ENCODE measurements at places on chromosomes 2 and 18.

DNA sequence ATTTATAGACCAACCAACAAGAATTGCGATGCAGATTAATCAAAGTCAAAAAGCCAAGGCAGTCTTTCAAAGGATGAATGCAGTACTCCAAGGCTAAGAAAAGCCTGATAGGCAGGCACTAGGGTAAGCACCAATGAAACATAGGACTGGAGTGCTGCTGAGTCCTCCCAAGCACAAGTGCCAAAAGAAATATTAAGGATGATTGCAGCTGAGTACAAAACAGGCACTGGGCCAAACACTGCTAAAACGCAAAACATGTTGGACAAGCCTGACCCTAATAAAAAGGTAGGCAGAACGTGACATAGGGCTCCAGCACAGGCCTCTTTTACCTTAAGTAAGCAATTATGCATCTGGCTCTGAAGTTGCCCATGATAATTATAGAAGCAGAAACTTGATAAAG, 160.1 kb upstream of the LRP1B start:
- DNase-seq, result no peak

DNA sequence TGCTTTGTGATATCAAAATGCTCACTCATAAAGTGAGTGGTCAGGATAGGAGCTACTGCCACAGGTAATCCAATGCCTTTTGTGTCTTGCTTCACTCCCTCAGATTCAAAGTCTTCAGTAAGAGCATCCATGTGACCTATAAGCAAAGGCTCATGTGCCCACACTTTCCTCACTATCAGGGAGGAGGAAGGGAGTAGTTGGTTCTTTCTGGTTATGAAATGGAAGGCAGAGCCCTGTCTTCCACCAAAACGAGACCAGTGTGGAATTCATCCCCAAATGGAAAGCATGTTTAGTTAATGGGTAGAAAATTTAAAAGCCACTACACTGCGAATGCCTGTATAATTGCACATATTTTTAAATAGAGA, 25.8 kb downstream of the IL1F10 start:
- no peak for DNase-seq

- no peak for DNase-seq
Measured at GRCh38 chr18:47736376-47737140, 193.9 kb downstream of the SMAD2 start.

- DNase-seq, result no peak
Measured at GRCh38 chr2:85112906-85113625, 20.1 kb upstream of the TCF7L1 start.

GRCh38 chr2:238895891-238896600, 48.2 kb downstream of the TWIST2 start:
- no peak for DNase-seq

DNA sequence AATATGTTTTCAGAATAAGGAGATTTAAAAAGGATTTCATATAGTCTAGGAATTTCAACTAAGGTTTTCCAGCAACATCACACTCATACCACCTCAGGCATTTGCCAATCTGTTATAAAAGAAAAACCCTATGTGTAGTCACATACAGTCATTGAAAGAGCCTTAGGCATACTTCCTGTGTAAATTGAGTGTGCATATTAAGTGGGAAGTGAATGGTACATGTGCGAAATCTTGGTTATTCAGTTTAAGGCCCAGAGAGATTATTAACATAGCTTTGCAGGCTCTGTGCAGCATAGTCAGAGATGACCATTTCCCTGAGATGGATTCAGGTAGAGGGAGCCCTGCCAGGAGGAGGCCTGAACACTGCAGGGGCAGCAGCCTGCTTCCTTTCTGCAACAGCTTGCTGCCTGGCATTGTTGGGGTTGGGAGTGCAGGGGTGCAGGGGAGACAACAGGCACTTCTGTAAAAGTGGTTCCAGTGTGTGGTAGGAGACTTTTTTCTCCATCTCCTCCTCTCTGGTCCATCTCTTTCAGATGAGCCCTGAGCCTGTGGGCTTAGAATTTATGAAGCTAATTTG, 100.1 kb upstream of the OSR1 start:
- DNase-seq, result no peak

GRCh38 chr2:174787487-174788205, 23.4 kb upstream of the CHRNA1 start:
- DNase-seq, result peak; percentile 14

DNA sequence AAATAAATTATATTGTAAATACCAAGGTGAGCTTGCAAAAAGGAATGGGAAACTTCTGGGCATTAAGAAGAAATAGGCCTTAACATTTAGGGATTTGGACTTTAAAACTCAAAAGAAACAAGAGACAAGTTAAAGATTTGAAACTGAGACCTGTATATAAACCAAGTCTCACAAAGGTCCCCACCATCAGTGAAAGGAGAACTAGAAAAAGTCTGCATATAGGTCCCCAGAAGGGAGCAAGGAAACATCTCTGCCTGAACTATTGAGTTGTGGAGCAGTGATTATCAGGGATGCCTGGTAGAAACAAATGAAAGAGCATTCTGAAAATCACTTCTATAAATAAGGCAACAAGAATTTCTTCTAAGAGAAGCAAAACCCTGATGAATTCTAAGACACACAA, 30.5 kb upstream of the ITGAV start:
- DNase-seq, result no peak

- DNase-seq, result no peak
Measured at GRCh38 chr18:52716973-52717372, 377.0 kb downstream of the DCC start.

DNA sequence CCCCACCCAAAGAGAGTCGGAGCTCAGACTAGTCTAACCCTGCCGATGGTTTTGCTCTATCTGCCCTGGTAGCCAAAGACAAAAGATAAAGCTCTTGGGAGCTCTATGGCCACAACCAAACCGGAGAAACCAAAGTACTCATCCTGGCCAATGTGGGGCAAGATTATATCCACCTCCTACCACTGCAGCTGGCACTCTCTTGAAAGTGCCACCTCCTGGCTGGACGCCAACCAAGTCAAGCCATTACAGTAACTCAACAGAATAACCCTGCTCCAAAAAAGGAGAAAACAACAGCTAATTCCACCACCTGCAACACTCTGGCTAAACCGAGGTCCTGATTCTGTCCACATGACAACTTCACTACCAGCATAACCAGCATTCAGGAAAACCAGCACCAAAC, 57.6 kb downstream of the SESTD1 start:
- DNase-seq, result no peak

DNA sequence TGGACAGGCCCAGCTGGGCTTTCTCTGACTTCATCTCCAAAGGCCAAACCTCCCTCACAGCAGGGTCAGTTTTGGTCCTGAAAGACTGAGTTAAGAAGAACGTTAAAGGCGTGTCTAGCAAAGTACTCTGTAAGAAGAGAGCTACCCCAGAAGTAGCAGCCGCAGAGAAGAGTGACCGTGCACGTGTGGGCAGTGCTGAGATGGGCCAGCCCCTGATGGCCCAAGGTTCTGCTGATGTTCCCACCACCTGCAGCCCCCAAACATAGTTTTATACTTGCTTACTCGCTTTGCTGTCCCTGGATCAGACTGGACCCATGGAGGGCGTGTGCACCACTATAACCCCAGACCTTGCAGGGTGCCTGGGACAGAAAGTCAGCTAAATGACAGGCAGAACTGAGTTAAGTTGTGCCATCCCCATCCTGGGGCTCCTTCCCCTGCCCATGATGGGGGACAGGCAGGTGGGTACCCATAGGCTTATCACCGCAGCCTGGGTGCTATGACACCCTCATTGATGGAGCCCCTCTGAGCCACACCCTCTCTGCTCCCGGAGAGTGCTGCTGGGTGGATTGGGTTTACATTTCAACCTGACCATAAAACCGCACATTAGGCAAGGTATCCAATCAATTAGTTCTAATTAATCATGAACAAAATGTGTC, 367.3 kb upstream of the HS6ST1 start:
- no peak for DNase-seq

DNA sequence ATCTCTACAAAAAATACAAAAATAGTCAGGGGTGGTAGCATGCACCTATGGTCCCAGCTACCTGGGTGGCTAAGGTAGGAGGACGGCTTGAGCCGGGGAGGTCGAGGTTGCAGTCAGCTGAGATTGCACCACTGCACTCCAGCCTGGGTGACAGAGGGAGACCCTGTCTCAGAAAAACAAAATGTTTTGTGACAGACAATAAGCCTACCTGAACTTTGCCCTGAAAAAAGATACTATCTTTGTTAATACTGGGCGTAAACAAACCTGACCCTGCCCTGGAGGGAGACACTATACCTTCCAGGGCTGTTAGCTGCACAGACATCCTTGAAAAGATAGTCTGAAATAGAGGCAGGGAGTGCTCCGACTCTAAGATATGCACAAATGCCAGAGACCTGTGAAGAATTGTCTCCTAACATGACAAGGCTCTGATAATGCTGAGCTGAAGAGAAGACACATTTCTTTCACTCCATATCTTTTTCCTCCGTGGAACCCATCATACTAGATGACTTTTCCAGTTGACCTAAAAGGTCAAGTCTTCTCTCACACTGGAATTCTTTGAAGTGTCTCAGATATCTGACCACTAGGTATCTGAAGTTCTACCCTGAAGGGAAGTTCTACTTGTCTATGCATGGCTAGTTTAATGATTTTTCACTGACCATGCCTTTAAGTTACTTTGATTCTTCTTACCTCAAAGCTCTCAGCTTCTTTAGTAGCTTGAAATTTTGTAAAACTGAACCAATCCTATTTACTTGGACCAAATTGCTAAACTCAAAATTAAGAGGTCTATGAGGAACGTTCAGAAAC, 20.9 kb upstream of the HK2 start:
- DNase-seq, result no peak

- no peak for DNase-seq
Measured at GRCh38 chr18:52060607-52061304, 279.2 kb upstream of the DCC start.

DNA sequence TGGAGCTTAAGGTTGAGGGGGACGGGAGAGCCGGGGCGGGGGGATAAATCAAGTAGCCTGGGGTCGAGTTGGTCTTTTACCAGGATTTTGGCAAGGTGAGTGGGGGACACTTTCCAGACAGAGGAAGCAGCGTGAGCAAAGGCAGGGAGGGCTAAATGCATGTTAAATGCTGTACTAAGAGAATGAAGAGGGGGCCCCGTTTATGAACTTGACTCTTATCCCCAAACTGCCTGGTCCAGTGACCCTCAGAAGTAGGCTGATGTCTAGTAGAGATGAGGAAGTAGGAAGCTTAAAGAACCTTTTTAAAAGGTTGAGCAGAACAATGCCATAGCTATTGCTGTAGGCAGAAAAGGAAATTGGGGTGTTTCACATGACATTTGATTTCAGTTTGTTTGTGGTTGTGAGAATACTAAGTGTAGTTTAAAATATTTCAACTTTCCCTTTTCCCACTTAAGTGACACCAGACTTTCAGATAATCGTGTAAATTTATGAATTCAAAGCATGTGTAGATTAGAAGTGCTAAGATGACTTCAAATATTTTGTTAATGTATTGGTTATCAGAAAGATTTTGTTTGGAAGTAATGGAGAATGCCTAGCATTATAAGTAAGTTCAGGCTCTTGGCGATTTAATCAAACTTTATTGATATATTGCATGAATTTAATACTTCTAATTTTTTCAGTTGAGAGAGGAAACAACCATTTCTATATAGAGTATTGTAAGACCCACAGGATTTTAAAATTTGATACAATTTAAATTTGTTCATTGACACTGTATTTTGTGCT, 1.8 kb downstream of the REL start:
- DNase-seq, result peak; percentile 73

- DNase-seq, result peak; percentile 30
Measured at GRCh38 chr2:144518748-144519596, 947 bp downstream of the ZEB2 start.

DNA sequence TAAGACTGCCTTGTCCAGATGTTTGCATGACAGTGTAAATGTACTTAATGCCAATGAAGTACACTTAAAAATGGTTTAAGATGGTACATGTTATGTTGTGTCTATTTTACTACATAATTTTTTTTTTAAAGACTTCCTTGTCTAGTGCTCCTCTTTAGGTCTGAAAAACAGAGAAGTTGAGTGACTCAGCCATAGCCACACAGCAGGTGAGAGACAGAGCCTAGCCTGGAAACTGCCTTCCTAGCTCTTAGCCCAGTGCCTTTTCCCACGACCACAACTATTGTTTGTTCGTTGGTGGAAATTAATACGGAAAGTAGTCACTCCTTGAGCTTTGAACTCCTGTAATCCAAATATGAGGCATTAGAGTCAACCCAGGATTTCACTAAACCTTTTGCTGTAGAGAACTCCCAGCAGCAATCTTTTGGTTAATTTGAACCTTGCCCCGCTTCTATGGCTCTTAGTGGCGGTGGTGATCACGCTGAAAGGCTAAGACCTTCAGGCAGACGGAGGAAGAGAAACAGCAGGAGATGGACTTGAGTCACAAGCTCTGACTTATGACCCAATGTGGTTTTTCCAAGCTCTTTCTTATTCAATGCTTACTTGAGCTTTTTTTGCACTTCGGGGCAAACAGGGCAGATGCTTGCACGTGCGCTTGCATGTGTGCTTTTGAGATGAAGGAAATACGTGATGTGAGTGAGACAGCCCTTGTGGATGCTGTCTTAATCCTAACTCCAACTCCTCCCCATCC, 21.2 kb downstream of the TRIB2 start:
- no peak for DNase-seq

GRCh38 chr2:151953467-151953866, 125.2 kb upstream of the ARL5A start:
- DNase-seq, result no peak

GRCh38 chr2:120294008-120294340, 41.3 kb downstream of the RALB start:
- no peak for DNase-seq

- DNase-seq, result no peak
Measured at GRCh38 chr2:230557065-230557464, 141.1 kb downstream of the SP100 start.
